ENCODE measurements at places on chromosomes 7 and 10.

DNA sequence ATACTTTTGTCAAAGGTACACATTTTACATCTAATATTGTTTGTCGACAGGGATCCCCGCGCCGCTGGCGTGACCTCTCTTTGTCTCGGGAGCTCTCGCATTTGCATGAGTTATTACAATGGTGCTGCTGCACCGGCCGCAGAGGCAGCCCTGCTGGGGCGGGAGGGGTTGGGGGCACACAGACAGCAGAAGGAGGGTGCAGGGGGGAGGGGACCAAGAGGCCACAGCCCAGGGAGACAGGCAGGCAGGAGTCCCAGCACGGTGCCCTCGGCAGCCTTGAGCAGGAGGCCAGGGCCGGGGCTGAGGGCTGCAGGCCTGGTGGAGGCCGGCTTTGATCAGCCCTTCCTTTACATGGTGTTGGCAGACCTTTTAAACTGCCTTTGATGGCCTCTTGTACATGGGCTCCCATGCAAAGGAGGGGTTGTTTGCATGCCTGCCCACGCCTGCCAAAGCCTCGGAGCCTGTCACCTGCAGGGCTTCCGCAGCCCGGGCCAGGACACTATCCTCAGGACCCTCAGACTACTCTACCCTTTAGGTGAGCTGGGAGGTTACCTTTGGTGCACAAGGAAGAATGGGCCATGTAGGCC, 95.5 kb downstream of the EBF3 start:
- no peak for DNase-seq

GRCh38 chr7:131889572-131890150, 333.2 kb upstream of the PODXL start:
- DNase-seq: no peak

DNA sequence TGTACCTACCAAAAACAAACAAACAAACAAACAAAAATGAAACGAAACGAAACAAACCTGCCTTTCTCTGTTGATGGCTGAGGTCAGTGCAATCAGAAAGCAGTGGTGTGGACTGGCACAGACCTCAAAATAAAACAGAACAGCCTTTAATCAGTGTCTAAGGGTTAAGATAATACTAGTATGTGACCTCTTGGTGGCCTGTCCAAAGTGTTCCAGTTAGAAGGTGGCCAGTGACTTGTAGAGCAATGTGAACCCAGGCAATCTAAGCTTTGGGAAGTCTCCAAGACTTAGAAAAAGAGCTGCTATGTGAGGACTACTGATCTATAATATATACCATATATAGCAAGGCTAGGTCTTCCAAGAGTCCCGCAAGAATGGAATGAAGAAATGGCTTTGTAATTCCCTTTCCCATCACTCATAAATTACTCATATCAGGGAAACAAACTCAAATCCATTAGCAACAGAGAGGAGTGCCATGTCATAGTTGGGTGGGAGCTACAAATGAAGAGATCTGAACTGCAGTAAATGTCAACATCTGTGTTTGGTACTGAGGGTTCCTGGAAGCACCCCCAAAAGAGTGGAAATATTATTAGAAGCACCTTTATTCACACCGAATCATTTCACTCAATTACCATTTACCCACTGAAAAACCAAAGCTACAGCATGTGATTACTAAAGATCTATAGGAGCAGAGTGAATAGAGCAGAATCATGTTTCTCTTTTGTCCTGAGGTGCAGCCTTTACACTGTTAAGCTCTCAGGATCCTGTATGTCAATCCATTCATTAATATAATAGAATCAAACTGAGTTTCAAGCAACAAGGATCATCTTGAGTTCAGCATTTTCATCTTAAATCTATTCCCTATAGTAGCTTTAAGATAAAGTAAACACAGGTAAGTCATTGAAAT, 28.0 kb downstream of the ABLIM1 start:
- no peak for DNase-seq

DNA sequence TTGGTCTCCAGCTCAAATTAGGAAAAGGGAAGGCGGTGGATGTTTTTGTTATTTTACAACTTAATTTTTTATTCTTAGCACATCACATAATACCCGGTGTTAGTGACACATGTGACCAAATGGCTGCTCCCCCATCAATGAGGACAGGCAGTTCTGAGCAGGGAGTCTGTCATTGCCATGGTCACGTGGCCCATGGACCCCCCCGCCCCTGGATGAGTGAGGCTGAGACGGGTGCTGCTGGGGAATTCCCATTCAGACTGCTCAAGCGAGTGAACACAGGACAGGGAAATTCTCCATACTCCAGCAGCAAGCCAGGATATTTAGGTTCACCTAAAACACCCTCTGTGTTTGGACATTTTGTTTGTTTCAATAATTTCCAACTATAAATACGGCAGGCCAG, 34.7 kb upstream of the SLC35B4 start:
- peak; percentile 44 for DNase-seq

DNA sequence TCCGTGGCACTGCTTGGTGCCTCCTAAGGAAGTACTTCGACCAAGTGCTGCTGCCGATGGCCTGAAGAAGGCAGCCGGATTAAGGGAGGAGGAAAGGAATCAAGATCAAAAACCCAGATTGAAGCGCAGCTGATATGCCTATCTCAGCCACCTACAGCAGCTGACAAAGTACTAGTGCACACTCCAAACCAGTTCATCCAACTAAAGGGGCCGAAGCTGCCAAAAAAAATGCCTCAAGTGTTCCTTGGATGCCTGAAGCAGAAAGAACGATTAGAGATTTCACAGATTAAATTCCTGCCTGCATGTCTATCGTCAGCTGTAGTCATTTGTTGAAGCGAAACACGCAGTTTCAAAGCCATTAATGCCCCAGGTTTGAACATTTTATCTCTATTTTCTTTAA, 65.7 kb downstream of the TNRC18 start:
- no peak for DNase-seq

GRCh38 chr7:31192986-31193385, 140.9 kb downstream of the ADCYAP1R1 start:
- DNase-seq: peak; percentile 7

DNA sequence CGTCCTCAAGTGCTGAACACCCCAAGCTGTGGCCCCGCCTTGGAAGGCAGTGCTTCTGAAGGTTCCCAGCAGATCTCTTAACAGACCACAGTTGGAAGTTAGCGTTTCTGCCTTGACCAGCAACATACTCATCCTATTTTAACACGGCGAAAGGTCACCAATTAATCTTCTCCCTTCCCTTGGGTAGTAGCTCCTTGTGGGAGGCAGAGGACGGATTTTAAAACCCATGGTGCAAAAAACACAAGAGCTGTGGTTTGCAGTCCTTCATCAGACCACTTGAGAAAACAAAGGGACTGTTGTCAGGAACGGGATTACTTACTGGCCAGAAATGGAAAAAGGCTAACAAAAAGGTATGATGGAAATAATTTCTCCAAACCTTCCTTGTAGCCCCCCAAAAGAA, 87.3 kb downstream of the BEND7 start:
- DNase-seq: no peak

DNA sequence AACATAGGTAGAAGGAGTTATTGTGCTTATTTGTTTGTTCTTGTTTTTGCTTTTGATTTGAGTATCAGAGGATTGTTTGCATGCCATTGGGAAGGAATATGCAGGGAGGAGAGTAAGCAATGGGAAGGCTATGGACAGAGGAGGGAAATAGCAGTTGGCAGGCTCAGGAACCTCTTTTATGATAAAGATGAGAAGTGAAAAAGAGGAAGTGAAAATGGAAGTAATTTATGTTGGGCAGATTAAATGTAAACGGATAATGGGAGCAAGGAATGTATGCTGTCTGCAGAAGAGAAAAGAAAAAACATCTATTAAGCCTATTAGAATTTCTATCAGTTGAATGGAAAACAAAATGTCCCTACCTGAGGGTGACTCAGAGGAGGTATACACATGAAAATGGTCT, 90.1 kb upstream of the NPSR1 start:
- no peak for DNase-seq

DNA sequence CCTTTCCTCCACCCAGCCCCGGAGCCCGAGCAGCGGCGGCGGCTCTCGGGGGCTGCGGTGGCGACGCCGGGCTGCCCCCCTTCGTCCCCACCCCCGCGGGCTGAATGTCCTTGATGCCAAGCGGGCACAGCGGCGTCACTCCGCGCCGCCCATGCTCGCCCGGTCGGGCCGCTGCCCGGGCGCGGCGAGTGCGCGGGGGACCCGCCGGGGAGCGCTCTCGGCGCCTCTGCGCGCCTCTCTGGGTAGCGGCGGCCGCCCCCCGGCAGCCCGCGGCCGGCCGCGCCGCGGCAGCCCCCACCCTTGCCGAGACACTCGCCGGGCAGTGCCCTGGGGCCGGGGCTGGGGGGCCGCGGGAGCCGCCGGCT, 433 bp upstream of the PLXNA4 start:
- DNase-seq: no peak

DNA sequence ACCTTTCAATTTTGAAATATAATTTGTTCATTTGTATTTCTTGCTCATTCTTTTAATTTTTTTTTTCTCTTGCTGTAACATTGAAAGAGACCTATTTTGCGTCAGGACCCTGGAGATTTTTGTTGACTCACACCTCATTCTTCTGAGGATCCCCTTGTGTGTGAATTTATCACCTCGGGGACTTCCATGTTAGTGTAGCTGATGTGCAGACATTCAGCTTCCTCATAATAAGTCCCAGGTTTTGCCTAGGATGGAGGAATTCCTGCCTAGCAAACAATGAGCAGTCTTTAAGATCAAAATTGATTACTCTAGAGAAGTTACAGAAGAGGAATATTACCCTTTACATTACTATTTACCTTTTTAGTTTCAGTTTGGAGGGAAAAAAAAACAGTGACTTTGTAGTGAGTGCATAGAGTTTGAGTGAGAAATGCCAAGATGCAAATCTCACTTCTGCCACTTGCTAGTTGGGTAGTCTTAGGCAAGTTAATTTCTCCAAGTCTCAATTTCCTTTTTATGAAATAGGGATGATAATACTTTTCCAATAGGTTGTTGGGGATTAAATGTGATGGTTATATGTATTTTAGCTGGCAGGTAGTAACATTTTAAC, 14.3 kb downstream of the TES start:
- no peak for DNase-seq

DNA sequence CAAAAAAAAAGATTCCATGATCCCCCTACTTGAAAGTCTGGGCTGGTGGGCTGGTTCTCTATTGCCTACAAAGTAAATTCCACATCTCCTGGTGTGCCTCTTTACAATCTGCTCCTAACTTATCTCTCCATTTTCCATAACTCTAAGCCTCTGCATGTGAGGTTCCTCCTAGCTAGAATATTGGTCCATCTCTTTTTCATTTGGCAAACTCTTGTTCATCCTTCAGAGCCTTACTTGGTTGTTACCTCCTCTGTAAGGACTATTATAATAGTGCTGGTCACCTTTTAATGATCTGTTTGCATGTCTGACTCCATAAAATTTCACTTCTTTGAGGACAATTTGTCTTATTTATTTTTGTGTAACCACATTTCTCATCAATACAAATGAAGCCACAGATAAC, 1.6 kb upstream of the NRCAM start:
- no peak for DNase-seq

DNA sequence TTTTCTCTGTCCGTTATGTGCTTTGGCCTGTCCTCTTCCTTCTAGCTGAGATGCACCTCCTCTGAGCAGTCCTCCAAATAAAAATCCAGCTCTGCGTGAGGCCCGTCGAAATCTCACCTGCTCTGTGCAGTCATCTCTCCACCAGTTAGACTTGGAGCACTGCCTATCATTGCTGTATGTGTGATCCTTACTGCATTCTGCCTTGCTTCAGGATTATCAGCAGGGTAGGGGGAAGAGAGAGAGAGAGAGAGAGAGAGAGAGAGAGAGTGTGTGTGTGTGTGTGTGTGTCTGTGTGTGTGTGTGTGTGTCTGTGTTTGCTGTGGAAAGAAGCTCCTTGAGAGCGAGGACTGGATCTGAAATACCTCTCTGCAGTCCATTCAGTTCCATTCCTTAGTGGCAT, 129.4 kb downstream of the CCNY start:
- DNase-seq: no peak

DNA sequence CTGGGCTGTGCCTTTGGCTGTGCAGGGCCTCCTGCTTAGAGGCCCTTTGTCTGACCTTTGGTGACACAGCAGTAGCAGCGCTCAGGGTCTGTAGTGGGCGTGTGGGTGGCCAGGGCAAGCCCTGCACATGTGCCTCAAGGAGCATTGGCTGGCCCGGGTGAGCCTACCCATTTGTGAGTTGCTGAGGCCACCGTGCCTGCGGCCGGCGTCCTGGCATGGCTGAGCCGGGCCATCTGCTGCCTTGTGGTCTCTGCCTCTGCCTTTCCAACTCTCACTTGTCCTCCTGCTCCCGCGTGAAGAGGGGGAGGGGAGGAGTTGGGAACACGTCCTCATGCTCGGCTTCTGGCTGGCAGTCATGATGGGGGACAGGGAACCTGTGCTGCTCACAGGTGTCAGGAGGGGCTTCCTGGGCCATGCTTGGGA, 9.2 kb upstream of the ORAI2 start:
- DNase-seq: no peak

DNA sequence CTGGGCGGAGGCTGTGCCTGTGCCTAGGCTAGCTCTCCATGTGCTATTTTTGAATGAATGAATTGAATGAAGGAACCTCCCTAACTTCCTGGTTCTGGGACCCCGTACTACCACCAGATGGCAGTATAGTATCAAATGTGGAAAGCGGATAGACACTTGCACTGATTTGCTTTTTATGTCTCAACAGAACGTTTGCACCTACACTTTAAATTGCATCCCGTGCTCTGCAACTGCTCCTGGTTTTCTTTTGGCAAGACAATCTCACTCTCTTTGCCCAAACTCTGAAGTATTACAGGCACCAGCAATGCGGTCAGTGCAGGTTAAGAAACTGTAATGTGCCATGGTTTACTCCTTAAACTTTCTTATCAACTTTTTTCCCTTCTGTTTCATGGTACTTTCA, 6.5 kb downstream of the FZD8 start:
- DNase-seq: no peak

DNA sequence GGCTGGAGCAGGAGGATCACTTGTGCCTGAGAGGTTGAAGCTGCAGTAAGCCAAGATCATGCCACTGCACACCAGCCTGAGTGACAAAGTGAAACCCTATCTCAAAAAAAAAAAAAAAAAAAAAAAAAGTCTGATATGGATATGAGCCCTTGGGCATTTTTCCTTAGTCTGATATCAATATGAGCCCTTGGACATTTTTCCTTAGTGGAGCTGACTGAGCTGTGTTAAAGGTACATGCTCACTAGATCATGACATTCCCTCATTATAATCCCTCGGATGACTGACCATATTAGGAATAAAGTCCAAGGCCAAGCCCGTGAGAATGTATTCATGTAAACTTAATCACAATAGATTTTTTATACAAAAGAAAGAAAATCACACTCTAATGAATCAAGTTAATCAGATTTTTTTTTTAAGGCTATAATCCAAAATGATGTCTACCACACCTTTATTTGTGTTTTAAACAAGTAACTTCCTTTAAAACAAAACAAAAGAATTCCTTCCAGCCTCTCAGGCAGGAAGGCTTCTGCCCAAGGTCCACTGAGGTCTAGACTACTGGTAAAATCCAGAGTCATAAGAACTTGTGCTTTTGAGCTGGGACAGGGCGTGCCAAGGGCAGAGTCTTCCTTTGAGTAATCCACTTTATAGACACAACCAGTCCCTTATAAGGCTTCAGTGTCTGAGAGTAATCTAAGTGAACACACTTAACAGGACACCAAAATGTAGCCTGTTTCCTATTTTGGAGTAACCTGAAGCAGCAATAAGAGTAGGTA, 5.5 kb downstream of the PPA1 start:
- DNase-seq: no peak

- DNase-seq: no peak
Observed at GRCh38 chr7:155298288-155298833, 683 bp downstream of the INSIG1 start.
